ENCODE measurements at places on chromosomes 2 and 18.

- no peak for DNase-seq
These were observed 231.2 kb upstream of the LINC00305 start for GRCh38 chr18:64380117-64380516.

GRCh38 chr2:19116918-19117317, 241.5 kb downstream of the OSR1 start:
- no peak for DNase-seq

GRCh38 chr18:64180171-64180570, 31.3 kb upstream of the LINC00305 start:
- no peak for DNase-seq

DNA sequence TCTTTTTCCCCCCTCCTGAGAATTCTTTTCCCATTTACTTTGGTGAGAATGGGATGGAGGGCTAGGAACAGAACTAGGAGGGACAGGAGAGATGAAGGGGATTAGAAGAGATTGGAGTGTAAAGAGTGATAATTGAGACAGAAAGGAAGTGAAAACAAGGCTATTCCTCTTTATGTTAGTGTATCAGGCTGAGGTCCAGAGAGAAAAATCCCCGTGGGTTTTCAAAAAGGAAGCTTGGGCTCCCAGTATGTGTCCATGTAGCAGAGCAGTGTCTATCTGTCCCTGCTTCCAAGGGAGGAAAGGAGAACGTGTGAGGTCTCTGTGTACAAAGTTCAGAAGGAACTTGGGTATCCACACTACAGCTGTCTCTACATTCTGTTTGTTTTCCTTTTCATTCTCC, 59.9 kb upstream of the KCNE4 start:
- no peak for DNase-seq

- no peak for DNase-seq
These were observed 1.7 kb downstream of the PRELID3A start for GRCh38 chr18:12409469-12409868.

DNA sequence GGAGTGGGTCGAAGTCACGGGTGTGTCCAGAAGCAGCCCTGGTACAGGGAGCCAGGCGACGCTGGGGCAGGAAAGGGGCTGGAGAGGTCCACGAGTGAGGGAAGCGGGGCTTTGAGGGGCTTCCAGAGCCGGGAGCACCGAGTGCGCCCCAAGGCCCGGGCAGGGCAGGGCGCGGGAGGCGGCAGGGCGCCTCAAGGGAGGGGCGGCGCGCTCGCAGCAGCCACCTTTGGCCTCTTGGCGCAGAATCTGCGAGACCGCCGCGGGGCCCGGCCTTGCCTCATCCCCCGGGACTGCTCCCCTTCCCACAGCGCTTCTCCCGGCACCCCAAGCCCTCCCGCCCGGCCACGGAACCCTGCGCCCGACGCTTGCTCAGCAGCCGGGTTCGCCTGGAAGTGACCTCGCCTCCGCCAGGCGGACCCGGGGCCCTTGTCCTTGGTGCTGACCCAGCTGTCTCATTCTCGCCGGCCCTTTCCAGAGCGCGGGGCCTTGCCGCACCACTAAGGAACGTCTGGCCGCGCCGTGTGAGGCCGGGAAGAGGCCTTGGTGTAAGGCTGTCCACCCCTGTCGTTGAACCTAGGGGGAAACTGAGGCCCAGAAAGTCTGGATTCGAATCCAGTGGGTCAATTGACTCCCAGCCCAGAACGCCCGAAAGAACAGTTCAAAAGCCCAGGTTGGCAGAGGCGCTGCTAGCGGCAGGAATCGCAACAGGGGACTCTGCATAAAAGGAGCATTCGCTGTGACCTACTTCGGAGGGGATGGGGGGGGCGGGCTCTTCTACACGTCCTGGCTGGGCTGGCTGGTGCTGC, 584 bp upstream of the DNER start:
- peak; percentile 51 for DNase-seq

DNA sequence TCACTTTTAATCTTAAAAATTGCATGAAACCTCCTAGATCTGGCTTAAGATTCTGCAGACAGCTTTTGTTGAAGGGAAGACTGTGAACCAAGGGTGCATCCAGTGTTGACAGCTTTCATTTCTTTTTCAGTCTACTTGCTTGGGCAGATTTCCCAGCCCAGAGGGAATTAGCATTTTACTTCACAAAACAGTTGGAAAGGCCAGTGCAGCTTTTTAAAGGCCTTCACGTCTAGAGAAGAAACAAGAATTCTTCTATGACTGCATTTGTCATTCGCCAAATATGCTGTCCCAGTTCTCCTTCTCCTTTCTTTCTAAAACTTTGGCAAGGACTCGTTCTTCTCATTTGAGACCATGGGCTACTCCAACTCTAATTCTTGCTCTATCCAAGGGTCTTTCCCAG, 17.4 kb downstream of the NTSR2 start:
- no peak for DNase-seq

GRCh38 chr2:210224591-210224940, 681 bp downstream of the ACADL start:
- no peak for DNase-seq

DNA sequence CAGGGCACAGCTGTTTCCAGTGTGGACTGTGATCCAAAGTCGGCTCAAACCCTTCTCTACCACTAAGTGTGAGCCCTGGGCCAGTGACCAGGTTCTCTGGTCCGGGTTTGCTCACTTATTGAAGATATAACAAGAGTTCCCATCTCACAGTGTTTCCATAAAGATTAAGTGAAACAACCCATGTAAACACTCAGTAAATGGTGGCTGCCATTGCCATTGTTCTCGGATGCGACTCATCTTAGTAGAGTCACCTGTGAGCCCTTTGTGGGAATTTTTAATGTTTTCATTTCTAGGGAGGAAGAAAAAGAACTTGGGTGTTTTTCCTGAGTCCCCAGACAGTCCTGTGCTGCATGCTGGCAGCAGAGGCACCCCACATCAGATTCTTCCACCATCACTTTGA, 53.4 kb downstream of the TPGS2 start:
- no peak for DNase-seq

DNA sequence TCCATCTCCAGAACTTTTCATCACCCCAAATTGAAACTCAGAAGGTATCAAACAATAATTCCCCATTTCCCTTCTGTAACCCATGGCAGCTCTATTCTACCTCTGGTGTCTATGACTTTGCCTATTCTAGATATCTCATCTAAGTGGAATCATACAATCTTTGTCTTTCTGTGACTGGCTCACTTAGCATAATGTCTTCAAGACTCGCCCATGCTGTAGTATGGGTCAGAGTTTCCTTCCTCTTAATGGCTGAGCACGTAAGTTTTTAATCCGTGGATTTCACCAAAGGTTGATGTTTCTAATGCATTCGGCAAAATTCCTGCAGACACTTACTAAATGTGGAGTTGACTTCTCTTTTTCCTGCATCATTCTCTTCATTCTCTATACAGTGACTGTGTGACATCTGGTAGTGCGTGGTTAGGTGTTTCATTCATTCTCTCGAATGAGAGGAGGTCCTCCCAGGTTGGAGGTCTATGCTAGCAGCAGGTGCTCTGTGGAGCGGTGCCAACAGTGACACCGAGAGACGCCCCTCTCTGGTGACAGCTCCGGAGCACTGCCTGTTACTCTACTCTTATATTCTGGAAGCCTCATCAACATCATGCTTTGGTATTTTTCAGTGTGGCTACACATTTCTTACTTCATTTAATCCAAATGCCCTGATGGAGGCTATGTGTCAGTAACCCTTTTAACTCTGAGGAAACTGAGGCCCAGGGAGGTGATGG, 50.1 kb downstream of the ATOH8 start:
- no peak for DNase-seq

DNA sequence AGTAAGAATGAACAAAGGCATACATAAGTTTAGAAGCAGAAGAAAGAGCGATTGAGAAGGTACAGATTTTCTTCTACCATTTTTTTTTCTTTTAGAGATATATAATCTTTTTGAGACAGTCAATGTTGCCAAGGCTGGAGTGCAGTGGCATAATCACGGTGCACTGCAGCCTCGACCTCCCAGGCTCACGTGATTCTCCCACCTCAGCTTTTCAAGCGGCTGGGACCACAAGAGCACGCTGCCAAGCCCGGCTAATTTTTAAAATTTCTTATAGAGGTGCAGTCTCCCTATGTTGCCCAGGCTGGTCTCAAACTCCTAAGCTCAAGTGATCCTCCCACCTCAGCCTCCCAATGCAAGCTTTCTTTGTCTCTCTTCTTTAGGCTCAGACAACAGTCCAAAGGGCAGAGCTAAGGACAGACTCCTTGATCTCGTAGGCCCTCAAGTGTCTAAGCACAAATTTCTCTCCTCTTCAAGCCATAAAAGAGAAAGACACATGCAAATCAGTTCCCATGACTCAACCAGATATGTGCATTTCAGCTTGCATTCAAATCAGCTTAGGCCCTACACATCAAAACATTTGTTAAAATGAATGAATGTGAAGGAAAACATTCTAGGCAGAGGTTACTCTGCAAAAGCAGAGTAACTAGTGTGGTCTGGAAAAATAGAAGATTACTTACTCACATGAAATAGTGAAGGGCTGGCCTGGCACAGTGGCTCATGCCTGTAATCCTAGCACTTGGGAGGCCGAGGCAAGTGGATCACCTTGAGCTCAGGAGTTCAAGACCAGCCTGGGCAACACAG, 18.0 kb downstream of the ITSN2 start:
- DNase-seq: no peak

DNA sequence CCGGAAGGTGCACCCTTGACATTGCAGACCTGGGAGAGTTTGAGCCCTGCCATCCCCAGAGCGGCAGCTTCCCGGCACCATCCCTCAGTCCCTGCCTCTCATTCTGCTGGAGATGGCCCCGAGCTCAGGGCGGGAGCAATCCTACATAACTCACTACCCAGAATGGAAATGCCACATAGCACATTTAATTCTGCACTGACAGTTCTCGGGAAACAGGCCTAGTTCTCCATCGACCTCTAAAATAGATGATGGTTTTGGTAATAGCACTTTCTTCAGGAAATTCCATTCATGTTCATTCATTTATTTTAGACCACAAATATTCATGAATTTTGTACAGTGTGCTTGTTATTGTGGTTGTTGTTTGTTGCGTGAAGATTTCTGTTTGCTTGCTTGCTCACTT, 92.9 kb upstream of the SLC14A2 start:
- DNase-seq: no peak

DNA sequence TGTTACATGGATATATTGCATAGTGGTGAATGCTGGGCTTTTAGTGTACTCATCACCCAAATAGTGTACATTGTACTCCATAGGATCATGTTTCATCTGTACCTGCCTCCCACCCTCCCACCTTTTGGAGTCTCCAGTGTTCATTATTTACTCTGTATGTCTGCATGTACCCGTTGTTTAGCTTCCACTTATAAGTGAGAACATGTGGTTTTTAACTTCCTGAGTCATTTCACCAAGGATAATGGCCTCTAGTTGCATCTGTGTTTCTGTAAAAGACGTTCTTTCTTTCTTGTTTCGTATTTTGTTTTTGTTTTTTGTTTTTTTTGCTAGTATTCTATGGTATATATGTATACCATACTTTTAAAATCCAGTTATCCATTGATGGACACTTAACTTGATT, 107.5 kb downstream of the MSTN start:
- no peak for DNase-seq

- no peak for DNase-seq
These were observed 48.2 kb downstream of the ATP9B start for GRCh38 chr18:79117385-79117784.

DNA sequence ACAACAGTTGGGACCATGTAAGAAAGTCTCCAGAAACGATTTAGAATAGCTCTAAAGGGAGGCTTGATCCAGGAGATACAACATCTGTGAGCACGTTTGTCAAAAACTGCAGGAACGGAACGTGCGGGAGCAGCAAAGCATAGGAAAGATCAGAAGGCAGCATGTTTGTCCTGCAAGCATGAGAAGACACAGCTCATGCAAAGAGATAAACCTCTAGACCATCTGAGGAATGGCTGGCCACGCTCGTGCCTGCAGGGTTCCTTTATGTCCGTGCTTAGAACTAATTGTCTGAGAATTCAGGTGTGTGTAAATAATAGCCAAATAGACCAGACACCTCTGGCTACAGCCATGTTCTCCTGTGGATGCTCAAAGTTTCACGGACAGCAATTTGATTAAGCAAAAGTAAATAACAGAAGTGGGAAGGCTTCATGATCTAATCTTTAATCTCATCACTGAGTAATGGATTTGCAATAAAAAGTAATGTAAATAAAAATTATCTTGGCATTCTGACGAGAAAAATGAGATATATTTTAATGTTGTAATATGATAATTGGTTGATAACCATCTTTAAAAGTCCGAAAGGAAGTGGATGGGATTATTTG, 534.8 kb upstream of the CDH7 start:
- no peak for DNase-seq

DNA sequence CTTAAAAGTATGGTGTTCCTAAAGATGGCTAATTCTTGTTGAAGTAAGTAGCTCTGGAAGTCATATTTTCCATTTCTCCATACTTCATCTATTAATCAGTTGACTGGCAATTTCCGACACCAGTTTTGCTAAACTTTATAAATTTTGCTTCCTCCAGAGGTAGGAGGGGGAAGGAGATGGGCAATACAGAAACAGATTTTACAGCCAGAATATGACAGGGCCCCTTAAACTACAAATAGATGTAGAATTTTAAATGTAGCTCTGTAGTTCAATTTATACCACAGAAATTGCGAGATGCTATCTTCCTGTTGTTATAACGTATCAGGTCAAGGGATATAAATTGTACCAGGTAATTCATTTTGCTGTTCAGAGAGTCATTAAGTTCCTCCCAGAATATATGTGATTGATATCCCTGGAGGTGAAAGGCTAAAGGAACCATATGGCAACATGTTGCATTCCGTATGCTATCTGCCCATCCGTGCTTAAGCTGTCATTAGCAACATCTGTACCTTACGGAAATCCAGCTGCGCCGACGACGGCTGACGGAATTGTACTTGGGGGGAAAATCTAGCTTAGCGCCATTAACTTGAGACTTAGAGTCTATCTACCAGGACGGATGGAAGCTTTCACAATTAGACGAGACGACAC, 8.4 kb upstream of the NR4A2 start:
- DNase-seq: no peak

DNA sequence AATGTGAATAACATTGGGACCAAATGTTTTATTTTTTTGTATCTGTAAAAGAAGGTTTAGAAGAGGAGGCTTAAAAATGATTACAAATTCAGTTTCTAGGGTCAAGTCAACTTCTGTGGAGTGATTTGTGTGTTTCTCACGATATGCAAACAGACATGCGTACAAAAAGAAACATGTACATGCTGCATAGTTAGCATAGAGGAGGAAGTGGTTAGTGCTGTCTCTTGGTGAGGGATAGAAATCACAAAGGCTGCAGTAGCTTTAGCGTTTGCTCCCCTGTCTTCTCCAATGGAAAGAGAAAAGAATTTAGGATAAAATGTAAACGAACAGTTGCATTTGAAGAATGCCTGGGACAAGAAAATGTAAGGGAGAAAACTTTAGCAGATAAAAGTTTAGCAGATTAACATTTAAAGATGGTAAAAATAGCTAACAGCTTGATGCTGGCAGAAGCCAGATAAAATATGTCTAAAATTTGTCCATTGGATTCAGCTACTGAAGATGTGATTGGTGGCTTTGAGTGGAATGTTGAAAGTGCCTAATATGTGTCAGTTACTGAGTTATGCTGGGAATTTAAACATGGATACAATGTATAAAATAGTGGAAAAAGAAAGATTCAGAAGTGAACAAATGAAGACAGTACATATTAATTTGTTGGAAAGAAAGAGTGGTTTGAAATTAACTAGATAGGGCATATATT, 44.9 kb downstream of the MALT1 start:
- DNase-seq: peak; percentile 20
